ENCODE measurements at places on chromosomes 1 and 21.

DNA sequence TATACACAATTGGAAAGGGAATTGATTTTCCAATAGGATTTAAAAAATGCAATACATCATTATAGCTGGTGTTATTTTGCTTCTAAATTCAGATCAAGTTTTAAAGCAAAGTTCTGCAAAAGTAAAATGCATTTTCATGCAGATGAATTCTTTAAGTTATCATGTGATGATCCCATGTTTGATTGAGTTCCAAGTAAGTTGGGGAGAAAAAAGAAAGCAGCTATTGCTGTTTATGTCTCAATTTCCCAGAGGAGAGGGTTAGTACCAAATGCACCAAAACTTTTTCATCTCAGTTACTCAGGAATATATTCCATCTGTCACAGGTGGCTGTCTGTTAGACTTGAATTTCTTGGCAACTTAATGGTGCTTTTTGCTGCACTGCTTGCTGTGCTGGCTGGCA, 29.7 kb downstream of the HSPA13 start:
- no peak for DNase-seq

DNA sequence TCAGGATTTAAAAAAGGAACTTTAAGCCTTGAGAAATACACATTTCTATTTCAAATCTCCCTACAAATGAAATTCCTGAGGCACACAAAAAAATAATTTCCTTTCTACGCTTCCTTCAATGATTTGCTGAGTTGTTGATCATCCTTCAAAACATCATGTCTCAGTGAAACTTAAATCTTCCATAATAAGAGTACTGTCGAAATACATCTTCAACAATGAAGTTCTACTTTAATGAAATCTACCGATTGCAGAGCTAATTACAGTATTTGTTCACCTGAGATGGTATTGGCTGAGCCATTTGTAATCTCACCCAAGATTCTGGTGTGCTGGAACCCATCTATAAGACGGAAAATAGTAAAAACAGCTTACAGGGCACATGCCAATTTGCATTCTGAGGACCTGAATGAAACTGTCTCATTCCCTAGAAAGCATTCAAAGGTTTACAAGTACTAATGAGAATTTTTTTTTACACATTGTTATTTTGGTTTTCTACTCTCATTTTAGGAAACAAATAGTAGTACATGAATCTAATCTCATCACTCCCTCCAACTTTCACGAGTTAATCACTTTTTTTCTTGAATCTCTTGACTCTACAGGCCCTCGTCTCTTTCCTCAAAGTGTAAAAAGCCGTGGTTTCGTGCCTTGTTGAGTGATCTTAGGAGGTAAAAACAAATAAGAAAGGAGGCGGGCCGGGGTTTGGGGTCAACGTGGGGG, 1.1 kb downstream of the CHML start:
- DNase-seq, result no peak

DNA sequence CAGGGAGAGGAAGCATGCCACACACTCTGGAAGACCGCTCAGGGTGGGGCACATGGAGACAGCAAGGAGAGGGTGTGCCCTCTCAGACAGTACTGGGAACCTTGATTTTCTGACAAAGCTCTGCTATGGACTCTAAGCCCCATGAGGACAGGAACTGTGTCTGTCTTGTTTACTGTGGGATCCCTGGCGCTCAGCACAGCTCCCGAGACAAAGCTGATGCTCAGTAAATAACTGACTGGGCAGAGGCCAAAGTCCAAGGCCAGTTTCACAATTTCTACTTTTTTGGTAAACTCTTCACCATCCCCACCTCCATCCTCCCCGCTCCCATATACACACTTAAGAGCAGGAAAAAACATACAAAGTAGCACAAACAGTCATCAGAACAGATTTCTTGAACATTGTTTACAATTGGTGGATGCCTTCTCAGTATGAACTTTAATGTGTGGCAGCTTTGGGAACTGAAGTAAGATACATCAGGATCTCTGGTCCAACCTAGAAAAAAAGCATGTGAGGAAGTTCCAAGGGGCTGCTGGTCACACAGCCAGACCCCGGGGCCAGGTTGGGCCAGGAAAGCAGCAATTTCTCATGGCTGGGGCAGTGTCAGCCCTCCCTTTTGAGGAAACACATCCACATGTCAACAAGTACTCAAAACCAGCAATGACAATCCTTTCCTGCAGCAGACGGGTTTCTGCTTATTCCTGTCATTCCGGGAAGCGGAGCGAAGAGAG, 5.6 kb upstream of the AHCYL1 start:
- no peak for DNase-seq

DNA sequence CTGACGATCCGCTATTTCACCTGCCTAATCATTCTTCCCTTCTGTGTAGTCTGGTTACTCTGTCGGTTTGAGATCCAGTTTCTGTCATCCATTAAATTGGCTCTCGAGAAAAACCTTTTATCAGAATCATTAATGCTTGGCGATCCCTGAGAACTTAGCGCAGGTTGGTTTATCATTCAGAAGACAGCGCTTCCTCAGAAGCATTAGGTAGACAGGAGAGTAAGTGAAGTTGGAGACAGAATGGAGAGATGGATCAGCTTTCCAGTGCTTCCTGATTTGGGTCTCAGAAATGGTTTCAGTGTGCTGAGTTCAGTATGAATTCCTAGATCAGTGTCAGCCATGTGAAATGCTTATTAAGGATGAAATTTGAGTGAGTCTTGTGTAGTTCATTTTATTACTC, 1.3 kb downstream of the USP1 start:
- DNase-seq, result no peak

DNA sequence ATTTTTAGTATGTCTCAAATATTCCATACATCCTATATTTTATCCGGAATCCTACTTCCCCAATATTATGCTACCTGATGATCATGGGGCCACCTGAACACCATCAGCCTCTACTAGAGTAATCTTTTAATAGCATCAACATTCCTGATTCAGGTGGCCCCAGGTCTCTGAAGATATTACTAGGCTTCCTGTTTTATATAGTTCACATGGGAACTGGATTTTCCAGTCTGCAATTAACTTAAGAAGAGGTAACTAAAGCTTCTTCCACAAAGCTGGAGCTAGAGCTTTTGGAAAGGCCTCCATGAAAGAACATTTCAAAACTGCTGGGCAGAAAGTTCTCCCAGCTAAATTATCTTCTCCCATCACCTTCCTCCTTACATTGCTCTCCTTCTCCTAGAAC, 72.3 kb upstream of the ADAM30 start:
- no peak for DNase-seq

- no peak for DNase-seq
Measured at GRCh38 chr1:151989211-151989862, 4.3 kb downstream of the S100A10 start.

DNA sequence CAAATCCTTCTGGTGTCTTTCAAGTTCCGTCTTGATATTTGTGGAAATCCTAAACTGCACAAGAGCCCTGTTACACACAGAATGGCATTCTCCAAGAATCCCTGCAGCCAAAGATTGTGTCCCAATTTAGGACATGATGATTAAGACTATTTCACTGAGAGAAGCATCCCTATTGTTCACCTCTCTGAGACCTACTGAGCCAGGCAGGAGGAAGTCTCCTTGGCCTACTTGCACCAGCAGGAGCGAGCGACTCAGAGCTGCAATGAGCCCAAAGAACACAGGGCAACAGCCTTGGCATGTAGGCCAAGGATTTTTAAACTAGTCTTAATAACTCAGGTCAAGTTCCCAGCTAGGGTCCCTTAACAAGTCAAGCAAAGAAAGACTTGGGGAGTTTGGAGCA, 79.4 kb upstream of the RUNX1 start:
- DNase-seq, result no peak

DNA sequence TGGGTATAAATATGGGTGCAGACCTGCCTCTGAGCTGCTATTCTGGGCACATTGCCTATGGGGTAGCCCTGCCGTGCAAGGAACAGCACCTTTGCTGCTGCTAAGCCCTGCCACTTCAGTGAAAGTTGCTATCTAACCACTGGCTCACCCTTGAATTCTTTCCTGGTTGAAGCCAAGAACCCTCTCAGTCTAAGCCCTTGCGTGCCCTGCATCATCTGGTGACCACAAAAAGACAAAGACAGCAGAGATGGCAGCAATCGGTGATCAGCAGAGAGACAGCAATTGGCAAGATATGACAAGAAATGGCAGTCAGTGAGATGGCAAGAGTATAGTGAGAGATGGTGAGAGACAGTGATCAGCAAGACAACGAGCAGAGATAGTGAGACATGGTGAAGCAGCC, 418.3 kb downstream of the MATN1 start:
- DNase-seq, result no peak

GRCh38 chr1:52296345-52296744, 69.7 kb downstream of the CC2D1B start:
- peak; percentile 7 for DNase-seq

GRCh38 chr1:47881505-47882442, 115.4 kb downstream of the TRABD2B start:
- DNase-seq, result no peak

- DNase-seq, result no peak
Measured at GRCh38 chr1:14952626-14953314, 200.8 kb upstream of the TMEM51 start.

DNA sequence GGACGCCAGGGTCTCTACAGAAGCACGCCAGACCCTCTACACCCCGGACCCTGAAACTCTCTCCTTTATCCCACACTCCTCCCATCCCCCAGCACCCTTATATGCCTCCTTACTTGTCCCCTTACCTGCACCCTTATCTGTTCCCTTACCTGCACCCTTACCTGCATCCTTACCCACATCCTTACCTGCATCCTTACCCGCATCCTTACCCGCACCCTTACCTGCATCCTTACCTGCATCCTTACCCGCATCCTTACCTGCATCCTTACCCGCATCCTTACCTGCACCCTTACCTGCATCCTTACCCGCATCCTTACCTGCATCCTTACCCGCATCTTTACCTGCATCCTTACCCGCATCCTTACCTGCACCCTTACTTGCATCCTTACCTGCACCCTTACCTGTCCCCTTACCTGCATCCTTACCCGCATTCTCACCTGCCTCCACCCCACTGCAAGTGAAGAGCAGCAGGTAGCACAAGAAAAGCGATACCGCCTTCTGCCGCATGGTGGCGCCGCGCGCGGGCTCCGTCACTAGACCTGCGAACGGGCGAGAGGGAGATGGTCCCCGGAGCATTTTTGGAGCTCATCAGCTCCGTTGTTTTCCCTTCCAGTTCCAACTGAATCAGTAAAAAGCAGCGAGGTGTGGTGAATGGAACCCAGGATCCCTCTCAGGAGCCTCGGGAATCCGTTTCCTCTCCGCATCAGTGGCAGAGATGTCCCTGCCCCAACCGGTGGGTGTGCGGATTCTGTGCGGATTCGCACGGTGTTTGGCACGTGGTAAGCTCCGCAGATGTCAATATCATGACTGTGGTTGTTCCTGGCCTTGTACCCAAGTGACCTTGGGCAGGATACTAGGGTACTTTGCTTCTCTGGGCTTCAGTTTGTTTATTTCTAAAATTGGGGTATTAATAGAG, 2.9 kb downstream of the IFI6 start:
- peak; percentile 80 for DNase-seq

- no peak for DNase-seq
Measured at GRCh38 chr1:9289711-9290485, 2.8 kb upstream of the SPSB1 start.

GRCh38 chr1:26049531-26050247, 3.8 kb upstream of the SLC30A2 start:
- no peak for DNase-seq

- DNase-seq, result no peak
Measured at GRCh38 chr1:115609021-115609420, 32.7 kb upstream of the VANGL1 start.

GRCh38 chr1:19353596-19353995, 41.5 kb downstream of the SLC66A1 start:
- DNase-seq, result no peak

DNA sequence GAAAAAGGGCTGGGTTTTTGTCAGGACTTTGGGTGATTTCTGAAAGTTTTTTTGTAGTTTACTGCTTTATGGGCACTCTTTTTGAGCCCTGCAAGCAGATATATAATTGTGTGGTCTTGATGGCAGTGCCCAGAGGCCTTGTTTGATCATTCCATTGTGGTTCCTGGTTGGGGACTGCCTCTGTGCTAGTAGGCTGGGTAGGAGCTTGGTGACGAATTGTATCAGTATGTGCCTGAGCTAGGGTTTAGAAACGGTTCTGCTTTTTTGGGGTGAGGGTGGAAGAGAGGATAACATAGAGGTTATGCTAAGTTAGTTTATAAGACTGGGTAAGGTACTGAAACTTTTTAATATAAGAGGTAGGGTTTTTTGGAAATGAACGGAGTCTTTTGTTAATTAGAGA, 139.7 kb upstream of the ETV3 start:
- no peak for DNase-seq

DNA sequence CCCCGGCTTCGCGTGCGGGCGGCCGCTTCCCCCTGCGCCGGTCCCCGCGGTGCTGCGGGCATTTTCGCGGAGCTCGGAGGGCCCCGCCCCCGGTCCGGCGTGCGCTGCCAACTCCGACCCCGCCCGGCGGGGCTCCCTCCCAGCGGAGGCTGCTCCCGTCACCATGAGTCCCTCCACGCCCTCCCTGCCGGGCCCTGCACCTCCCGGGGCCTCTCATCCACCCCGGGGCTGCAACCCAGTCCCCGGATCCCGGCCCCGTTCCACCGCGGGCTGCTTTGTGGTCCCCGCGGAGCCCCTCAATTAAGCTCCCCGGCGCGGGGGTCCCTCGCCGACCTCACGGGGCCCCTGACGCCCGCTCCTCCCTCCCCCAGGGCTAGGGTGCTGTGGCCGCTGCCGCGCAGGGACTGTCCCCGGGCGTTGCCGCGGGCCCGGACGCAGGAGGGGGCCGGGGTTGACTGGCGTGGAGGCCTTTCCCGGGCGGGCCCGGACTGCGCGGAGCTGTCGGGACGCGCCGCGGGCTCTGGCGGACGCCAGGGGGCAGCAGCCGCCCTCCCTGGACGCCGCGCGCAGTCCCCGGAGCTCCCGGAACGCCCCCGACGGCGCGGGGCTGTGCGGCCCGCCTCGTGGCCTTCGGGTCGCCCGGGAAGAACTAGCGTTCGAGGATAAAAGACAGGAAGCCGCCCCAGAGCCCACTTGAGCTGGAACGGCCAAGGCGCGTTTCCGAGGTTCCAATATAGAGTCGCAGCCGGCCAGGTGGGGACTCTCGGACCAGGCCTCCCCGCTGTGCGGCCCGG, 159.2 kb downstream of the RUNX1 start:
- DNase-seq, result peak; percentile 72

GRCh38 chr1:228152918-228153258, 3.2 kb downstream of the GJC2 start:
- DNase-seq, result no peak

DNA sequence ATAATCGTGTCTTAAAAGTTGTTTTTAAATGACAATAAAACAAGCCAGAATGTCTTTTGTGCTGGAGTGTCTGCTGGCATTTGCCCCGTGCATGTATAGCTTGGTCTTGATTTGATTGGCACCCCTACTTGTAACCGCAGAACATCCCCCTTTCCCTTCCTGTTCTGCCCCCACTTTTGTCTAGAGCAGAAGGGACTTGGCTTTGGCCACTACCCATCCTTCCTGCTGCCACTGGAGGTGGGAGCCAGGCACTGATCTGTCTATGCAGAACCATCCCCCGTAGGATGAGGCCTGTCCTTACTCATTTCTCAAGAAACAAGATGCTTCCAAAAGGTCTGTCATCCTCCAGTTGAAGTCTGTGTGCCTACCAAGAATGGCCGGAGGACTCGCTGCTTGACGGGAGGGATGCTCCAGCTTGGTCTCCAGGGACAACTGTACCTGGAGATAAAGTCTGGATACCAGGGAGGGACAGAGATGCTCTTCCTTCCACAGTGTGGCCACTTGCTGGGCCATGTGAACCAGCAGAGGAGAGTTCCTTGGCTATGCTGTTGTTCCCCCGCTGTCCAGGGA, 1.1 kb upstream of the SLC27A3 start:
- DNase-seq, result no peak

Measured in CD8-positive, alpha-beta memory T cell (primary cell).